ENCODE measurements at places on chromosomes 6 and 20.

DNA sequence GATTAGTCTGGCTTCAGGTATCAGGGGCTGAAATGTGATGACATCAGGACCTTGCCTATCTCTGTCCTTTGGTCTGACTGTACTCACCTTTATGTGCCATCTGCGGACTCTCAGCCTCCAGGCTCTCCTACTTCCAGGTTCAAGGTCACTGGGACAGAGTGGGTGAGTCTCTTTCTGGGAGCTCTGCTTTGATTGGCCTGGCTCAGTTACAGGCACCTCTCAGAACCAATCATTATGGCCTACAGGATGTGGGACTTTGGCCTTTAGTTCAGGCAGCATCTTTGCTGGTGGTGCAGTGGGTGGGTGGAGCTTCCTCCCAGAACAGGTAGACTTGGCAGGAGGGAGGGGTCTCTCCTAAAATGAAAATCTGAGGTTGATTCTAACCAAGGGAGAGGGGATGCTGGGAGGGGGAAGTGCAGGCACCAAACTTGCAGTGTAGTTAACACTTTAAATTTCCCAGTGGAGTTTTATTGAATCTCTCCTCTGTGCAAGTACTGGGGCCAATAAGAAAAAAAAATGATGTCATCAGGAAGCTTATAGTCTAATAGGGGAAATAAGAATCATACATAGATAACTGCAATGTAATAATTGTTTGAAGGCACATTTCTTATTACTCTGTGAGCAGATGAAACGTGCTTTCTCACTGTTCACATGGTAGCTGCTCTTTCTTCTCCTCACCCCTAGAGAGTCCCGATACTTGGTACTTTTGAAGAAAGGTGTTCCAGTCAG is 53.4 kb downstream of the SLC24A3 start:
- no peak for DNase-seq

- DNase-seq = no peak
Observed at GRCh38 chr20:41453010-41453950, 86.7 kb upstream of the EMILIN3 start.

DNA sequence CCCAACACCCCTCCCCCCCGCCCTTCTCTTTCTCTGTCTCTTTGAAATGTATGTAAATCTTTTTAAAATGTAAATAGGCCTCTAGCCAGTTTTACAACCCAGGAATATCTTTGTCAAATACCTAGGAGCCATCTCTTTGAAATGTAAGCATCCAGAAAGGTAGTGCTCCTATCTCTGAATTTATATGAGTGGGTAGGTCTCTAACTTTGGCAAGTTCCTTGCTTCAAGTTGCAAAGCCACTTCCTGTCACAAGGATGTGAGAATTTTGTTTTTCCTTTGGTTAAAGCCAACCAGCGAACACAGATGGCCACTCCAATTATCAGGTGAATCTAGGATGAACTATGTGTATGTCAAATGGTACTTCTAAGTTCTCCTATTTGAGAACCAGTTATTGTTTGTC is 6.2 kb upstream of the DEFB132 start:
- no peak for DNase-seq

GRCh38 chr6:11682561-11682975 is 96.0 kb downstream of the ADTRP start:
- DNase-seq = no peak

- DNase-seq = peak; percentile 35
Observed at GRCh38 chr6:106511288-106512047, 117.8 kb downstream of the RTN4IP1 start.

DNA sequence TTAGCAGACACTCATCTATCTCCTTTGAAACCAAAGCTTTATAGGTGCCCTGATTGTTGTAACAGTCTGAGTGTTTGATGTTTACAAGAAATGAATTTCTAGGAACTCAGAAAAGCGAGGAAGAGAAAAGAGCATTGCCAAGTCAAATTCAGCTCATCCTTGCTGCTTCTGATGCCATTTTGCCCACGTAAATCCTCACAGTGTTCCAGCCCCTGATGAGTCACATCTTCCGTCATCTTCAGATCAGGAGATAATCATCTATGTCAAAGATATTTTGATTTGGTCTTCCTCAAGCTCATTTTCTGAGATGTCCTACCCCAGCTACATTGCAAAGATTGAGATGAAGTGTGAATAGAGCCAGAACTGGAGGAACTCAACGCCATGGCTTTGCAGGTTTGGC is 426.2 kb downstream of the BMP2 start:
- DNase-seq = no peak

DNA sequence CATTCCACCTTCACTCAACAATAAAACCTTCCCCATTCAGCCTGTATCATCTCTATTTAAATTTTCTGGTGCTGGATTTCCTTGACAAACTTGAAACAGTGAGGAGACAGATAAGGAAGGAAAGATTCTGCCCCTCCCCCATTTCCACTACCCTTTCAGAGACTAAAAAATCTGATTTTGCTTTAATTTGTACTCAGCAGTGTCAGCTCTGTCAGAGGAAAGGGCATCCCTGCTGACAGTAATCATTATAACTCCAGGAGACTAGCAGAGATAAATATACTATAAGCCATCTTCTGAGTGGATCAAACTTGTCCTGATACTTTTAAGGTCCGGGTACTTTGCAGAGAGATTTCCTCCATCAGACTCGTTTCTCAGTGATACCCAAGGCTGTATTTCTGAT is 155.6 kb downstream of the SAMD5 start:
- DNase-seq = no peak

DNA sequence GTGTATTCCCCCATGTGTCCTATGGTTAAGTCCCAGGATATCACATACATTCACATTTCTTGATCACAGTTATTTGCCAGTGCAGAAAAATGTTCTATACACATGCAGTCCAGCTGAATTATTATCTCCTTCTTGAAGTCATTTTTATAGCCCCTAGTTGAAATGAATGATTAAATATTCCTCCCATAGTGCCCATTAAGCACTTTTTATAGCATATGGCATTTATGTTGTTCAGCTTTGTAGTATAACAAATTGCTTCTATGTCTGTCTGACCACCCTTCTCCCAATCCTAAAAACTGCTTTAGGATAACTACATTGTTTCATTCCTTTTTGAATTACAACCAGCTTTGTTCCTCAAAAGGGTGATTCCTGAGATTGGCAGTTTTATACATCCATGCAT is 123.5 kb downstream of the ADGRB3 start:
- DNase-seq = no peak

DNA sequence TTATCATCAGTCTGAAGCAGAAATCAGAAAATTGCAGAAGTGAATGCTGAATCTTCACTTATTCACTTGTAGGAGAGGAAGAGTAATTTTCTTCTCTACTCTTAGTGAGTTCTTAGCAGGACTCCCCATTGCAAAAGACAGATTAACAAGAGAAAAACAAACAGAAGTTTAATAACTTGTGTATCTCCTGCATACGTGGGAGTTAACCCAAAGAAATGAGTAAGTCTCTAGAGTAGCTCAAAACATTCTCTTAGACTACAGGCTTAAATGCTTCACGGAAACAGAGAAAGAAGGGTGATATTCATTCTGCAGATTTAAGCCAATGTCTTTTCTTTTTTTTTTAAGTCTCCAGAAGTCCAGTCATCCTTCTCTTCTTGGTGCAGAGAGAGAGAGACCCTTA is 97.9 kb upstream of the TMEM181 start:
- no peak for DNase-seq

DNA sequence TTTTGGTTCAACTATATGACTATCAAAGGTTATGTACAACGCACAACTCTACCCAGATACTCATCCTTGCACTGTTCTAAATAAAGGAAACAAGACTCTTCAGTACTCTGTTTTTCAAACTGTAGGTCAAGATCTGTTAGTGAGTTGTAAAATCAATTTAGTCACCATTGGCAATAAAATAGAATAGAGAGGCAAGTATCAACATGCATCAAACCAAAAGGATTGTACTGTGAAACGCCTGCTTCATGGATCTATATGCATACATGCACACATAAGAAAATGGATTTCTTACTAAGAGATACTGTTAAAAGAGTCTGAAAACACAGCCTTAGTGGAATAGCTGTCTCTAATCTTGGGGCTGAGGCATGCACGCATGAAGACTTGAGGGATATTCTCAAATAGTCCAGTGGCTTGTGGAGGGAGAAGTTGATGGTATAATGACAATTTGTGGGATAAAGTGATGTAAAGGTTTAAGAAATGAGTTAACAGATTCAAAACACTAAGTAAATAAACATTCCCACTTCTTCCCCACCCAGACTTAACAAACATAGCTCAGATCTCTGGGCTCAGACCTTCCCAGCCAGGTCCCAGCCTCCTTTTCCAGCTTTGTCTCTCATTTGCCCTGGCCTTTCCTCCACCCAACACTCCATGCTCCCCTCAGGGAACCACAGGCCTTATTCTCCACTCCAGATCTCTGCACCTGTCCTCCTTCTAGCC is 10.7 kb upstream of the LZTS3 start:
- no peak for DNase-seq

- DNase-seq = no peak
Observed at GRCh38 chr20:6120491-6120988, 2.3 kb downstream of the FERMT1 start.

GRCh38 chr20:39399463-39399862 is 437.3 kb downstream of the DHX35 start:
- no peak for DNase-seq

DNA sequence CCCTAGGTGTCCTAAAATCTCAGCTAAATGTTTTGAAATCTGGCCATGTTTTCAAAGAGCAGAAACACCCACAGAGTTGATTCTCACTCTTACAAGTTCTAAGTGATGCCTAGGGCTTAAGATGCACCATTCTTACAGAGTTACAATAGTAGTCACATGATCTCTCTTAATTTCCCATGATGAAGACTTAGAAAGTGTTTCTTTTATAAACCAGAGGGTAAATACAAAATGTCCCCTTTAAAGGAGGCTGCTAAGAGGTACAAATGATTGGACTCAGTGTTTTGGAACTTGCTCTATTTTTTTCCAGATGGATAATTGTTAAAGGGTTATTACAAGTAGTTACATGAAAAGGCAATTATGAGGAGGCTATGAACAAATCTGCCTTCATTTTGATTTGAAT is 244.6 kb downstream of the GRM1 start:
- DNase-seq = no peak

- DNase-seq = no peak
Observed at GRCh38 chr6:108133594-108134179, 32.1 kb upstream of the NR2E1 start.

GRCh38 chr6:133645966-133646740 is 242.8 kb upstream of the TCF21 start:
- DNase-seq = no peak

DNA sequence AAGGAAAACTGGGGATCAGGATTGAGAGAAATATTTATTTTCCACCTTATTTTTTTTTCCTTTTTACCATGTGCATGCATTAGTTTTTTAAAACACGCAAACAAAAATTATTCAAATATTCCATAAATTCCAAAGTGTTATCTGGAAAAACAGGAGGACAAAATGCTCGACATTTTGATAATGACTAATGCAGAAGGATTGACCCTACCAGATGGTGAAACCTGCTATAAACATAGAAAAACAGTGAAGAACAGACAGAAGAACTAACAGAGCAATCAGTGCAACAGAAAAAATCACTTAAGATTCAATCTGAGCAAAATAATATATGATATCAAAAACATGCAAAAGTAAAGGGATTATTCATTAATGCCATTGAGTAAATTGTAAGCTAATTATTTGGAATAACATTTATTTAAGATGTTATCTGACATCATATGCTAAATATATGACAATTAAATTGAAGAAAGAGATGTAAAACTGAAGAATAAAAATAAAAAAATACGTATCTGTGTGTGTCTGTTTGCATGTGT is 218.4 kb downstream of the LMBRD1 start:
- DNase-seq = no peak

GRCh38 chr20:4881006-4881730 is 120.1 kb downstream of the SLC23A2 start:
- DNase-seq = no peak

DNA sequence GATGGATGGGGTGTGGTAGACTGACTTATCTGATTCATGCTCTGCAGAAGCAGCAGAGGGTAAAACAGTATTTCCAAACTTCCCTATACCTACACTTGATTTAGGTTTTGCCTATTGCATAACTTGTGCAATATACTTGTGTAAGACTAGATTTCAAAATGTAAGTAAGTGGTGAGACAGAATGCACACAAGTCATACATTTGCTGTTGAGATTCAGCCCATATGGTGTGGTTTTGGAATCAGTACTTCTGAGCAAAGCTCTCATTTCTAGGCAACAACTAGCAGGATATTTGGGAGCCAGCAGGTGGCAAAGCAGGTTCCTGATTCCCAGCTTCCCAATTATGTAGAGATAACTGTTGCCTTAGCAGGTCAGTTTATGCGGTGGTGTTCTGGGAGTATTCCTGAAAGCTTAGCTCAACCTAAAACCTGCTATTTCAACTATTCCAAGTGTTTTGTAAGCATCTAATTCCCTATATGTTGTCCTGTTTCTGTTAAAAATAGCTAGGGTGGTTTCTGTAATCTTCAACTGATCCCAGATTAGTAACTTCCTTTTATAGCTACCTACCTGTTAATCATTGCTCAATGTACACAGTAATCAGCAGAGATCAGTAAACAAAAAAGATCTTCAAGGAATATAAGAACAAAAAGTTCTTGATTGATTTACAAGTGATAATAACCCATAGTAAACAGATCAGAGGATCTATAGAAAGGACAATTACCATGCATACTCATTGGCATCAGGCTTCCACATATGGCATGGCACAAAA is 8.5 kb upstream of the FABP7 start:
- no peak for DNase-seq

DNA sequence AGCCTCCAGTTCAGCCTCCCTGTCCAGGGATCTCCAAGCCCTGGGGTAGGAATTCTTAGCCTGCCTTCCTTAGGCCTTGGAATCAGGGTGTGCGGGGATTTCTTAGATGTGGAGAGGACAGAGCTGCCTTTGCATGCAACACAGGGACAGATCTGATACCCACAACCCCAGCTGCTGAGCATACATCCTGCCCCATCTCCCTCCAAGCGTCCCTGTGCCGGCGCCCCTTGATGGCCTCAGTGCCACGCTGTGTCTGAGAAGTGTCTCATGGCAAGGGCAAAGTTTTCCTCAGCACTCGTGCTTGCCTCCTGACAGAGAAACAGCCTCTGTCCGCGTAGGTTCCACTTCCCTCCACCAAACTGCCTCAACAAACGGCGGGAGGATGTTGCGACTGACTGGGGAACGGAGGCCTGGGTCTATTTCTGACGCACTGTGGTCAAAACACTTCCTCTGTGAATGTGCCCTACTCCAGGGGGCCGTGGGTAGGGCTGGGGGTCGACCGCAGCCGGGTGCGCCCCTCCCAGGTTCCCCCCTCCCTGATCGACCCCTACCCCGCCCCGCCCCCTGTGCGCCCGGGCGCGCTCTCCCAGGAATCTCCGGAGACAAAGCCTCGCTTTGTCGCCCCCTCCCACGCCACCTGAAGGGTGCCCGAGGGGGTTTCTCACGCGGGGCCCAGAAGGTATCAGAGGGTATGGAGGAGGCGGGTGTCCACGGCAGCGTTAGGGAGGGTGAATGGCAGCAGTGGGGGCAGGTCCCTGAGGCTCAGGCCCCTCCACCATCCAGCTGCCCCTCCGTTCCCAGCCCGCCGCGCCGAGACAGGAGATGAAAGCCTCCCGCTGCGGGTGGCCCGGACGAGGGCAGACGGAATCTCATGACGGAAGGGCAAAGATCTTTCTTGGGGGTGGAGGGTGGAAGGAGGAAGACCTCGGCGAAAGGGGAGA is 806 bp downstream of the MICAL1 start:
- peak; percentile 63 for DNase-seq

- DNase-seq = no peak
Observed at GRCh38 chr6:33633084-33633461, 12.0 kb downstream of the ITPR3 start.
